ENCODE measurements at places on chromosomes 4 and X.

GRCh38 chr4:78774417-78774816 lies 1.7 kb upstream of the BMP2K start:
- no peak for DNase-seq

GRCh38 chr4:84110040-84110439 lies 389.1 kb downstream of the NKX6-1 start:
- no peak for DNase-seq

DNA sequence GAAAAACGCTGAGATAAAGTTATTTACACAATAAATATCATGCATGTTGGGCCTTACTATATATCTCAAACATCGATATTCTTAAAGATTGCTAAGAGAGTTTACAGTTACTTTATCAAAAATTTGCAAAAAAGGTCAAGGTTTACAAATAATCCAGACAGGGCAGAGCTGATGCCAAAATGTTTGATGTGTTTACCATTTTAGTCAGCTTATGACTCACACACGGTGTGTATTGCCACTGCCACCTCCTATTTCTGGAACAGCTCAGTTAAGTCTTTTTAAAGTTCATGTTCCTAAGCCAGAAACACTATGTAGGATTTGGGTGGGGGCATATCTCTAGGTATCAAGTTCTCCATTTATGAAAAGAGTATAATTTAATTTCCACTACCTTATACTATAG lies 580.6 kb downstream of the INPP4B start:
- DNase-seq: no peak

DNA sequence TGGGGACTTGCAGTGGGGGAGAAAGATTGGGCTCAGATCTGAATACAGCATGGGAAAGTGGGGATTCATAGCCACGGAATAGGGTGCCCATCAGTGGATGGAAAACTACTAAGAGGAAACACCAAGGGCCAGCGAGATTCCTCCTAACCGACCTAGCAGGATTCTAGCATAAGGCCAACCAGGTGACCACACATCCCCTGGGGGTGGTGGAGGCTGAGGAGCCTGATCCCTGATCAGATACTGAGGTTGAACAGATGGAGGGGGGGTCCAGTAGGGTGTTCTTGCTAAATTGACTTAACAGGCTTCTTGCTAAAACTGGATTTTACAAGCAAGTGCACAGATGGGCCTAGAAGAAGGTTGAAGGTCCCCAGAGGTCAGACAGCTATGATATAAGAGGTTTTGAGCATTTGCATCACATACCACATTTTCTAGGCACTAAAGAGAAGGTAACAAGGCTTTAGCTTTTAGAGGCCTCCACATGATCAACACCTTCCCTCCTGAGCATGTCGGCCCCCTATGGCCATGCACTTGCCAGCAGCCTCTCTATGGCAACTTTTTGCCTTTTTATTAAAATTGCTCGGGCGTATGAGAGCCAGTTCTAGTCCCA lies 69.1 kb upstream of the PUDP start:
- no peak for DNase-seq

- no peak for DNase-seq
These were observed 196.8 kb upstream of the RPS6KA3 start for GRCh38 chrX:20463296-20464075.

- no peak for DNase-seq
These were observed 4.7 kb upstream of the HELT start for GRCh38 chr4:185013417-185014125.

GRCh38 chr4:1784789-1785591 lies 8.1 kb upstream of the FGFR3 start:
- no peak for DNase-seq

DNA sequence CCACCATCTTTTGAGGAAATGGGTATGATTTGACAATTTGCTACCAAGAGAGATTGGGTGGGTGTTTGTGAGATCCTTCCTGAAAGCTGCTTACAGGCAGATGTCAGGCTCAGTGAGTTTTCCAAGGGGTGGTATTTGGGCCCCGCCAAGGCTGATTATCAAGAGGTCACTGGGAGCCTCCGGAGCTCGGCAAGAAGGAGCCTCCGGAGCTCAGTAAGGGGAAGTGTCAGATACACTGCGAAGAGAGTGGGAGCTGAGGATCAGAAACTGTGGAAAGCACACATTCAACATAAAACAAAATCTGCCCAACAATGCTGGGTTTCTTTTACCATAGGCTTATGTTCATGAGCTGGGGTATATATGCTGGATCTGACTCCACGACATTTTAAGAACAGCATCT lies 714 bp downstream of the RTL3 start:
- no peak for DNase-seq

GRCh38 chrX:45323387-45323786 lies 122.7 kb upstream of the DIPK2B start:
- no peak for DNase-seq

DNA sequence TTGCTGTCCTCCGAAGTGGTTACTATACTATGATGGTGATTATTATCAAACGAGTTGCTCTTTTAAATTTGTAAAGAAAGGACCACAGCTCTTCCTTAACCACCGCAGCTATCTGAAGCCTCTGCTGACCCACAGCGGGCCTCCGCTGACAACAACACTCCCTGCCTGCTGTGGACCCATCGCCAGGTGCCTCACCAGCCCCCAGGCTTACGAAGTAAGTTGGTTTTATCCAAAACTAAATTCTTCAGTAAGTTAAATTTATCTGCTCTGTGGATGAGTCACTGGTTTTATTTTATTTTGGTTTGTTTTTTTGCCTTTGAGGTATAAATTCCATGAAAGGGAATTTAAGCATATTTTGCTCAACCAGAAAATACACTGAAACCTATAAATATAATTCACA lies 54.7 kb downstream of the SLC9A6 start:
- no peak for DNase-seq

DNA sequence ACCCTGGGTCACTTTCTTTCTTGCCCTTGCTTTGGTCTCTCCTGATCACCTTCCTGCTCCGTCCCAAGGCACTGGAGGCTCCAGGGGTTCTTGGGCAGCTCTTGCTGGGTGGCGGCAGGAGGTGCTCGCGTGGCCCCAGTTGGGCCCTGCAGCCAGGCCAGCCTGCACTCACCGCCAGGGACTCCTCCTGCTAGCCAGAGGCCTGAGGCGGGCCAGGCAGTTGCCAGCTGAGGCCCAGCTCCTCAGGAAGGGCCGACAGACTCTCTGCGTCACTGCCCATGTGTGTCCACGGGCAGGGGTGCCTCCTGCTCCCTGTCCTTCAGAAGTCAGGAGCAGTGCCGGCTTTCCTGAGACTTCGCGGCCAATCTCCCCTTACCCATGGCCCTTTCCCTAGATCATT lies 9.3 kb downstream of the SUV39H1 start:
- no peak for DNase-seq

- DNase-seq: no peak
These were observed 39.5 kb upstream of the RBMX start for GRCh38 chrX:136920001-136920400.

DNA sequence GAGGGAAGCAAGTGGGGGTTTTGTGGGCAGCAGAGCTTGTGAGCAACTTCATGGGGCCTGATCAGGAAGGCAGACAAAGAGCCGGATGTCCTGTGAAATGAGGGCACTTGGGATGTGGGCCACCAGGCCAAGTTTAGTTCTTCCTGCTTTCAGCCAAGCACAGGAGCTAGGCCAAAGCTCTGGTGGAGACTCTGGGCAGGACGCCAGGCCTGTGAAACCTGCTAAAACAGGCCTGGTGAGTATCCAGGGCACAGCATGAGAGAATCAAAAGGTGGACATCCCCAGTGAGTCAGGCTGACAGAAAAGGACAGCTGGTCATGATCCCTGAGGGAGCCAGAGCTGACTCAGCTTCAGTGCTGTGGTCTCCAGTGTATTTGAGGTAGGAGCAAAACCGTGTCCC lies 95.7 kb downstream of the NPNT start:
- peak; percentile 70 for DNase-seq

DNA sequence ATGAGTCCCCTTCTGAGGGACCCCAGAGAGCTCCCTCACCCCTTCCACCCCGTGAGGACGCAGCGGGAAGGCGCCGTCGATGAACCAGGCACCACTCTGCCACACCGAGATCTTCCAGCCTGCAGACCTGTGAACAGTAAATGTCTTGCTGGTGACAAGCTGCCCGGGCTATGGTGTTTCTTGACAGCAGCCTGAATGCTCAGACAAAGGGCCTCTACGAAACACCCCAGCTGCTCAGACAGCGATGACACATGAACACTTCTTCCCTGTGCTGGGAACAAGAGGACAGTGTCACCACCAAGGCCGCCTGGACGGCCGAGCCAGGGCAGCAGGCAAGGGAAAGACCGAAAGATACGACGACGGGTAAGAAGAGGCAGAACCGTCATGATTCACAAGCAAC lies 30.6 kb upstream of the GTPBP6 start:
- no peak for DNase-seq

GRCh38 chr4:879729-880077 lies 52.4 kb downstream of the GAK start:
- no peak for DNase-seq

- DNase-seq: no peak
These were observed 95.7 kb upstream of the GRIA3 start for GRCh38 chrX:123088331-123088730.

DNA sequence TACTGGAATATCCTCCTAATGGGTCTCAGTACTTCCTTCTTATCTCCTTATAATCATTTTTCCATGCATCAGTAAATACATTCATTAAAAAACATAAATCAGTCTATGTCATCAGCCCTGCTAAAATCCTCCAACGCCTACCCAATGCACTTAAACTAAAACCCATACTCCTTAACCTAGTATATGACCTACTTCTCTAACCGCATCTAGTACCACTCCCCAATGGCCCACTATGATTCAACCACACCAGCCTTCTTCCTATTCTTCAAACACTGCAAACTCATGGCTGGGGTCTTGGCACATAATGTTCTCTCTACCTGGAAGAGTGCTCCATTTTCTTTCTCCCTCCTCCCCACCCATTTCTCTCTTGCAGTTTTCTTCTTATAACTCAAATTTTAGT lies 18.7 kb downstream of the TEC start:
- no peak for DNase-seq

DNA sequence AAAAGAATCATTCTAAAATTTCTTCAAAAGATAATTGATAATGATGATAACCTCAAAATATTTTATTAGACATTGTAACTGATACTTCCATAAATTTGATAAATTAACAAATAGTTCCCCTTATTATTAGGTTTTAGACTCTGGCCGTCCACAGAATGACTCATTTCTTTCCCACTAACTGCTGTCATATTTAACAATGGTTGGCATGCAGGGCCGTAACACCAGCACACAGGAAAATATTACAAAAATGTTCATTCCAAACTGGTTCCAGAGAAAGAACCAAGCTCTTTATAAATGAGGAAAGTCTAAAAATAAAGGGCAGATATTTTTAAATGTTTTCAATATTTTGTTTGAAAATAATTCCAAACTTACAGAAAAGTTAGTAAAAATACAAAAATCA lies 28.2 kb downstream of the WDFY3 start:
- DNase-seq: no peak

GRCh38 chrX:45172890-45173289 lies 27.8 kb downstream of the DIPK2B start:
- no peak for DNase-seq

DNA sequence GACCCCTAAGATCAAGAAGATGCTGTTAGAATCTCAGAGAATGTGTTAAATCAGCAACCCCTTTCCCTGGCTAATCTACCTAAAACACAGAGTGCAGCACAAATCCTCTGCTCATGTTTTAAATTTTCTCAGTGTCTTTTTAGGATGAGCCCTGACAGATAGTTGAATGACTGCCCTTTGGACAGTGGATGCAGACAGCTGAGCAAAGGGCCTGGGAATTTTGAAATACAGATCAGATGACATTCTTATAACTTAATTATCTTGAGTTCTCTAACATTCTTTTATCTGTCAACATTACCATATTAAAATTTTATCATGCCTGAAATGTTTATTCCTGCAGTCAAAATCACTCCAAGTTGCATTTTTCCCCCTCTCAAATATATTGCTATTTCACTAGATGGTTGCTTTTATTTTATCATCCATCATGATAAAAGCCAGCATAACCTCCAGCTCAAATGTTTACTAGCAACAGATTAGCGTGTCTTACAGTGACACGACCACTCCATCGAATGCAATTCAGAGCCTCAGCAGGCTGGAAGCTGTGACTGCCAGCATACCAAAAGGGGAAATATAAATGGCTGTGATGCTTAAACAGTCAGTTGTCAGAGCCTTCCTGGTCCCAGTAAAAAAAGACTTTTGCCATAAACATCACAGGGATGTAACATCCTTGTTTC lies 22.8 kb upstream of the ARHGAP24 start:
- no peak for DNase-seq

DNA sequence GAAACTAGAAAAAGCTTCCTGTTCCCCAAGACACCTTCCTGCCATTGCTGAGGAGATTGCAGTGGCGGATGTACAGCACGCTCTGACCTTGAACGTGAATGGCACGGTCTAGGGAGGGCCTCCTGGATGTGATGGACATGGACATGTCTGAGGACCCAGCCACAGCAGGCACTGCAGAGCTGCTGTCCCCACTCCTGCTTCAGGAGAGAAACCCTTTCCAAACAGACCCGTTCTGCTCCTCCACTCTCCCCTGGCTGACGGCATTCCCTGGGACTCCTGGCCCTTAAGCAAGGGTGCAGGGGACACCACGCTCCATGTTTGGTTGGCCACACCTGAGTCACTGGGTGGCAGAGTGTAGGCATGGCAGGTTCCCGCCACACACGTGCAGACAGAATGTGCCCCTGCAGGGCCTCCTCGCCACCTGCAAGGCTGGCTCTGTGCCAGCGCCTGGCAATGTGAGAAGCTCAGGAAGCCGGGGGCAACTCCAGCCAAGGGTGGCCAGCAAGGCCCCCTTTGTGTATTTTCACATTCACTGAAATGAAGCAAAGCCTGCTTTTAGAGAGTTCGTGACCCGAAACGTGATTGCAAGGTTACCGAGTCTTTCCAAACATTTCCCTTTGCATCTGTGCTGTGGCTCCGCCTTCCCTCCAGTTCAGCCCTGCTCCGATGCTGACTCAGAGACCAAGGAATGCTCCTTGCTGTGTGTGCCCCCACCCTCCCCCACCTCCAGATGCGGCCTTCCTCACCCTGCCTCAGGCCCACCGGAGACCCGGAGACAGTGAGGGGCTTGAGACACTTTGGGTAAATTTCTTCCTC lies 46.1 kb downstream of the HTRA3 start:
- peak; percentile 11 for DNase-seq

DNA sequence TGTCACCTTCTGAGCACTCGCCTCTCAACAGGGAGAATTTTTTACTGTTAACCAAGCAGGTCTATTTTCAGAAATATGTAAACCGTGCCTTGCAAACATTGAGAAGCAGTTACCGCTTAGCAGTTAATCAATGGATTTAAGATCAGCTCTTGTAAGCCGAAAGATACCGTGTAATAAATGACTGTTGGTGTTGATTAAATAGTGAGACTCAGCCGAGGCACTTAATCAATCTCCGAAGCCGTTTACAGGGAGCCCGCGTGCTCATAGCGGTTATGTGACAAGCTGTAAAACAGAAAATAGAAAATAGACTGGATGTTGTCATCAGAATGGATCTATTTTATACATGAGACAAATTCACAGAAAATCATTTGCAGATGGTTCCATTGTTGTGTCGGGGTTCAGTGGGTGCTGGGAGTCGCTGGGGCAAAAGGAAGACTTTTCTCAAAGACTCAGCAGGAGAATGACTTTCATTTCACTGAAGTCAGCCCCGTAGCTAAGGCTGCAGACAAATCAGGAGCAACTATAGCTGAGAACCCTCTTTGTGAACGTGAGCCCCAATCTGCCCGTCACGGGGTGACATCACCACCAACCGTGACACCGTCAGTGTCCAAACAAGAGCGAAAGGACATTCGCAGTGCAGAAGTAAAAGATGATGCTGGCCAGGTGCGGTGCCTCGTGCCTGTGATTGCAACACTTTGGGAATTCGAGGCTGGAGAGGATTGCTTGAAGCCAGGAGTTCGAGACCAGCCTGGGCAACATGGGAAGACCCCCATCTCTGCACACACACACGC lies 275.3 kb downstream of the CRLF2 start:
- DNase-seq: no peak

- no peak for DNase-seq
These were observed 143.1 kb downstream of the PALLD start for GRCh38 chr4:168639914-168640313.
